ENCODE measurements at places on chromosomes 7 and 10. TPM values are rescaled to one million over a fixed set of nuclear protein-coding genes. Genes with fewer than 3 reads are reported as not detected.

The SRGN gene
- 230 TPM for total RNA-seq

The SPDYE11 gene
- not detected for total RNA-seq

The NAT16 gene
- not detected for total RNA-seq

The LEP gene
- total RNA-seq = 0.97 TPM

The FKBP6 gene
- total RNA-seq = not detected

The SAP25 gene
- total RNA-seq = 2.1 TPM

The BBS9 gene
- total RNA-seq = 19.9 TPM

GRCh38 chr10:80500572-80501380 lies 36.9 kb upstream of the SH2D4B start:
- no peaks in the 10 kb centered on the region for H3K27me3 ChIP-seq
- H3K27ac ChIP-seq = no peak overlapping the region
- no peaks in the 10 kb centered on the region for H3K4me1 ChIP-seq
- H3K36me3 ChIP-seq = no peaks in the 10 kb centered on the region
- DNase-seq = no peak

DNA sequence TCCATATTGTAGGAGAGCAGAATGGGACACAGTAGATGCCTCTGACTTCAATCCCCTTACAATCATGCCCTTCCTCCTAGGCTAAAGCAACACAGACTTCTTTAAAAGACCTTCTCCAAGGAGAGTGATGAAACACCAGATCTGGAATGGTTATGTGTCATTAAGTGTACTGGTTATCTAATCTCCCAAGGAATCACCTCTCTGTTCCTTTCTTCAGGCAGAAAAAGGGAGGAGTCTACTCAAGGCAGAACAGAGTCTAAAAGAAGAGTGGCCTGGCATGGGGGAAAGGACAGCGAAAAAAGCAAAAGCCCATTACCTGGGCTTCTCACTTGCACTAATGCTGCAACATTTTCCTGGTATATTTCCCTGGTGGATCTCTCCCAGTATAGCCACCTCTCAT lies 2.9 kb downstream of the ELMO1 start:
- H3K27me3 ChIP-seq = no peaks in the 10 kb centered on the region
- H3K4me1 ChIP-seq = no peaks in the 10 kb centered on the region
- no peak overlapping the region for H3K4me3 ChIP-seq
- DNase-seq = no peak
- no peak overlapping the region for H3K27ac ChIP-seq

- no peak overlapping the region for H3K4me3 ChIP-seq
- H3K27ac ChIP-seq = no peak overlapping the region
- DNase-seq = no peak
- no peaks in the 10 kb centered on the region for H3K4me1 ChIP-seq
- H3K36me3 ChIP-seq = no peaks in the 10 kb centered on the region
Observed at GRCh38 chr7:93799750-93800357, 90.7 kb downstream of the TFPI2 start.

DNA sequence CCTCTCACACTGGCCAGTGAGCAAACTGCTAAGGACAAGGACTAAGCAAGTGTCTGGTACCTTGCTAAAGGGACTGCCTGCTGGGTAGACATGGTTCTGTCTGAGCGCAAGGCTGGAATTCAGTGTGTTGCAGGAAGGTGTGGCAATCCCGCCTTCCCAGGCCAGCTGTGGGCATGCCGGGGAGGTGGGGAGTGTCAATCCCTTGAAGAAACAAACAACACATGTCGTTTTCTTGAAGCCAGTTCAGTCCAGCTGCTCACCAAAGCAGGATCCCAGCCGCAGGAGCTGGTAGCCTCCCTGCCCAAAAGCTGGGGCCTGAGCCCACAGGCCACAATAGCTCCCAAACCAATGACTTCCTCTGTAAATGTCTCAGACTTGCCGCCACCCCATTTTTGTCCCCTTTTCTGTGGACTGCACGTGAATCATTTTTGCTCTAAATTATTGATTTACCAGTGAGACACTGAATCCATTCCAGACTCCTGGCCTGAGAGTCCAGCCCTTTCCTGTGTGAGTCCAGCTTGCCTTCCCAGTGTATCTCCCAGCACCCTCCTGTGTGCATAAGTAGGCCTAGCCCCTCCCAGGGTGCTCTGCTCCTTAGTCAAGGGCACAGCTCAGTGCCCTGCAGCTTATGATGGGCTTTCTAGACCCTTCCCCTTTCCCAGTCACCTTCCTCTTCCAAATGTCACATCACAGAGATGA lies 166.8 kb downstream of the RGS10 start:
- H3K27ac ChIP-seq = no peak overlapping the region
- no peaks in the 10 kb centered on the region for H3K27me3 ChIP-seq
- no peak overlapping the region for H3K4me3 ChIP-seq
- H3K36me3 ChIP-seq = no peaks in the 10 kb centered on the region
- peak; percentile 24 for DNase-seq

GRCh38 chr7:89549768-89550167 lies 604.5 kb upstream of the STEAP1 start:
- no peaks in the 10 kb centered on the region for H3K36me3 ChIP-seq
- no peak overlapping the region for H3K27ac ChIP-seq
- no peaks in the 10 kb centered on the region for H3K27me3 ChIP-seq
- no peaks in the 10 kb centered on the region for H3K4me1 ChIP-seq

DNA sequence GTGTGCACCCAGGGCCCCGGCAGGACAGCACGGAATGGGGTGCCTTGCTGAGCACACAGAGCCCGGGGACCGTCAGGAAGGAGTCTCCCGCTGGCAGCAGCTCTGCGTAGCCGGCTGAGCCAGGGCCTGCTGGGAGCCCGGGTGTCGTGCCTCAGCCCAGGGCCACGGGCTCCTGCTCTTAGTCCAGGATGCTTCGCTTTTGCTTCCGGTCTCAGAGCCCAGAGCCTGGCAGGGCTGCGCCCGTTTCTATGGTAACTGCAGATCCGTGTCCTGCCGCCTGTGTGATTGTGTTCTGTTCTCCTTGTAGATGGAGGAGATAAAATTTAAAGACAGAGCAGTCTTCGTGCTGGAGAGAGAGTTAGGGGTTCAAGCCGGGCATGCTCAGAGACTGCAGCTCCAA lies 53.7 kb upstream of the DPYSL4 start:
- H3K4me1 ChIP-seq = no peaks in the 10 kb centered on the region
- no peaks in the 10 kb centered on the region for H3K36me3 ChIP-seq
- H3K27me3 ChIP-seq = no peaks in the 10 kb centered on the region
- DNase-seq = peak; percentile 63

GRCh38 chr7:36601601-36602000 lies 122.7 kb downstream of the AOAH start:
- H3K4me3 ChIP-seq = no peak overlapping the region
- H3K27ac ChIP-seq = no peak overlapping the region

GRCh38 chr7:71485586-71485985 lies 353.6 kb downstream of the GALNT17 start:
- H3K27ac ChIP-seq = no peak overlapping the region
- H3K4me3 ChIP-seq = no peak overlapping the region
- no peaks in the 10 kb centered on the region for H3K27me3 ChIP-seq
- no peak for DNase-seq
- H3K36me3 ChIP-seq = no peaks in the 10 kb centered on the region

DNA sequence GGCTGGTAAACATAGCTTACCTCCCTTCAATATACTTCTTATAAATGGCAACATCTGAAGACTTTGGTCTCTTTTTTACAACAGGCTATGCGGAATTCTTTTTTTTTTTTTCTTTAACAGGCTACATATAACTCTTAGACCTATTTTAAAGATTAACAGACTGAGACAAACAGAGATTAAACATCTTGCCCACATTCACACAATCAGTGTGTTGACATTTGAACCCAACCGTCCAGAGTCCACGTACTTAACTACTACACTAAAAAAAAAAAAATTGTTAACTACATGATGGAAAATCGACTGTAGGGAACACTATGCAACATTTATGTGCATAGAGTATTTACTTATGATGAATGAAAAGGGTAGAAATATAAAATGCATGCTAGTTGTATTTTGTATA lies 298.5 kb downstream of the ELMO1 start:
- no peaks in the 10 kb centered on the region for H3K36me3 ChIP-seq
- H3K27ac ChIP-seq = no peak overlapping the region
- H3K4me1 ChIP-seq = no peaks in the 10 kb centered on the region
- DNase-seq = no peak
- H3K4me3 ChIP-seq = no peak overlapping the region

- DNase-seq = no peak
- H3K27me3 ChIP-seq = no peaks in the 10 kb centered on the region
- no peaks in the 10 kb centered on the region for H3K4me1 ChIP-seq
- no peak overlapping the region for H3K27ac ChIP-seq
- H3K4me3 ChIP-seq = no peak overlapping the region
Observed at GRCh38 chr7:155009570-155010157, 6.7 kb upstream of the PAXIP1 start.

GRCh38 chr7:159218607-159219006 lies 73.9 kb upstream of the VIPR2 start:
- no peaks in the 10 kb centered on the region for H3K4me1 ChIP-seq
- no peaks in the 10 kb centered on the region for H3K27me3 ChIP-seq
- no peaks in the 10 kb centered on the region for H3K36me3 ChIP-seq
- no peak overlapping the region for H3K27ac ChIP-seq

DNA sequence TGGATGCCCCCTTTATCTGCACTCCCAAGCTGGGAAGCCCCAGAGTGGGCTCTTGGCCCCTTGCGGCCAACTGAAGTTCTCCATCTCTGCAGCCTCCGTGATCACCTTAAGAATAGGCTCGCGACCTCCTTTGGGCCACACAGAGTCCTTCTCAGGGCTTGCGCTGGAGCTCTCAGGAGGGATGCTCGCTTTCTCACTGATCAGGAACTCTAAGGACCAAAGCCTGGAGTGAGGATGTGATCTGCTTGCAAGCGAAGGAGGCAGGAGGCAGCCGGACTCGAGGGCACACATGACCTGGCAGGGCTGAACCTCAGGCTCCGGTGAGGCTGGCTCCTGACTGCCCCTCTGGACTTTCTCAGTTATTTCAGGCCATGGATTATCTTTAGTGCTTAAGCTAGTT lies 192.1 kb upstream of the MKI67 start:
- H3K4me1 ChIP-seq = no peaks in the 10 kb centered on the region
- no peak overlapping the region for H3K27ac ChIP-seq
- H3K36me3 ChIP-seq = no peaks in the 10 kb centered on the region

DNA sequence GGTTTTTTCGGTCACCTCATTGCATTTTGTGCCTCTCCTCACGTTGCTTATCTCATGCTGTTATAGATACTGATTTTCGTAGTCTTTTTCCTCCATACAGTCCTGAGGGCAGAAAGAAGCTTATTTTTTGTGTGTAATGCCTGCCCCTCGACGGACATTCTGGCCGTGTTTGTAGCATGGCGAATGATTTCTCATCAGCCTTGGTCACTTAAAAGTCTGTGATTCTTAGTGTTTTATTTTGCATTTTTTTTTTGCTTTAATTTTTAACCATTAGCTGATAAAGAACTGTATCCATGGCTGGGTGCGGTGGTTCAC lies 469 bp upstream of the NOC3L start:
- no peaks in the 10 kb centered on the region for H3K36me3 ChIP-seq
- no peaks in the 10 kb centered on the region for H3K4me1 ChIP-seq
- peak overlapping the region; percentile 94 for H3K4me3 ChIP-seq
- no peak for DNase-seq
- no peak overlapping the region for H3K27ac ChIP-seq
- no peaks in the 10 kb centered on the region for H3K27me3 ChIP-seq

DNA sequence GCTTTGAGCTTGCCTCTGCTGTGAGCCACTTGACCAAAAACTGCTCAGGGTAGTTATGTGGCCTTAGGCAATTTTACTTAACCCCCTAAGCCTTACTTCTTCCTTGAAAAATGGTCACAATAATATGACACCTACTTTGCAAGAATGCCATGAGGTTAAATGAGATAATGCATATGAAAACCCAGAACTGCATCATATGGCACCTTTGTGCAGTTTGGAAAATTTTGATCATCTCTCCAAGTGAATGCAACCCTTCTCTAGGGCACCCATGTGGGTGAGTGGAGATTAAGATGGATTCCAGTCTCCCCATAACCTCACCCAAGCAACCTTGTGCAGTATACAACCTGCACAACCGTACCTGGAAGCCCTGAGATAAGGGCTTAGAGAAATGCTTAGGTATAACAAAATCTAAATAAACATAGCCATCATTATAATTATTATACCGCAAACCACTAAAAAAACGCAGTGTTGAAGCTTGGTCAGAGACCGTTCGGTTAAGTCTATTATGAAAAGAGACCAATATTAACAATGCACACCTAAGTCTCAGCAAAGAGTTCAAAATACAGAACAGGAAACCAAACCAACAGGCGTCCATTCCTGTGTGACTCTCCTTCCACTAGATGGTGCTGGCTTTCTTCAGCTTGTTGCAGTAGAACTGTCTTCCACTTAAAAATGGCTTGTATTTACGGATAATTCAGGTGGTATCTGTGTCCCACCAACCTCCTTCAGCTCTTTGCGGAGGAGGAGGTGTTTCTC lies 21.0 kb upstream of the ASB15 start:
- no peaks in the 10 kb centered on the region for H3K36me3 ChIP-seq
- no peak for DNase-seq
- H3K4me3 ChIP-seq = no peak overlapping the region
- H3K27ac ChIP-seq = no peak overlapping the region
- no peaks in the 10 kb centered on the region for H3K4me1 ChIP-seq
- H3K27me3 ChIP-seq = no peaks in the 10 kb centered on the region

DNA sequence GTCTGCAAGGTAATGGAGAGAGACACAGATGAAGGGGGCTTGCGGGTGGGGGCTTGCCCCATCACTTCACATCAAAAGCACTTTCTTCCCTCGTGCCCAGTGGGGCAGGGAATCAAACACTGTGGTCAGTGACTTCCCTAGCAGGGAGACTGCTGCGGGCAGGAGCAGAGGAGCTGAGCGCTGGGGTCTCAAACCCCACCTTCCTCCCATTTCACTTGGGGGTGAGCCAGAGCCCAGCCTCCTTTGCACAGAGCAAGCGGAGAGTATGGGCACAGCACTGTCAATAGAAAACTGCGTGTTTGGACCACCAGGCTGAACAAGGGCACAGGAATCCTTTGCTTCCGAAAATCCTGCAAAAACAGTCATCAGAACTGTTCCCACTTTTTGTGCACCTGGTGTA lies 355.8 kb upstream of the MKI67 start:
- H3K4me3 ChIP-seq = no peak overlapping the region
- H3K4me1 ChIP-seq = no peaks in the 10 kb centered on the region
- no peak for DNase-seq
- no peak overlapping the region for H3K27ac ChIP-seq
- H3K27me3 ChIP-seq = no peaks in the 10 kb centered on the region

GRCh38 chr10:65313406-65313805 lies 1612.4 kb upstream of the LRRTM3 start:
- no peaks in the 10 kb centered on the region for H3K27me3 ChIP-seq
- H3K4me3 ChIP-seq = no peak overlapping the region
- no peaks in the 10 kb centered on the region for H3K36me3 ChIP-seq
- no peak for DNase-seq

- H3K27me3 ChIP-seq = no peaks in the 10 kb centered on the region
- no peak overlapping the region for H3K27ac ChIP-seq
- DNase-seq = peak; percentile 34
- no peaks in the 10 kb centered on the region for H3K4me1 ChIP-seq
- no peaks in the 10 kb centered on the region for H3K36me3 ChIP-seq
Observed at GRCh38 chr7:1342090-1342640, 109.5 kb downstream of the UNCX start.

DNA sequence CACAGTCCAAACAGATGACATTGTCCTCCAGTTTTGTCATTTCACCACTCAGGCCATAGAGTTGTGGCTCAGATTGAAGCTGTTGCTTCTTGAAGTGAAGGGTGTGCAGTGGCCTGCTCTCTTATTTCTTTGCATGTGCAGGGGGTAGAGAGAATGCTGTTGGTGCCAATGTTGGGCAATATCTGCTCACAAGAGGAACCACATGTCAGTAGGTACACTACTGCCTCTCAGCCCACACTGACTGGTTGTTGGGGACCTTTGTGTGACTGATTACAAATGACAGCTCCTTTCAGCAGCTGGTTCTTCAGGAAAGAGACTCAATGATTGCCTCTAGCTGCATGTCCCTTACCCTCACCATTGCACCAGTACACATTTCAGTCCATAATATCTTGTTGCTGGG lies 21.9 kb upstream of the SFTPA1 start:
- H3K4me1 ChIP-seq = no peaks in the 10 kb centered on the region
- H3K4me3 ChIP-seq = no peak overlapping the region
- H3K27ac ChIP-seq = no peak overlapping the region
- no peaks in the 10 kb centered on the region for H3K27me3 ChIP-seq
- DNase-seq = no peak

All from aorta (tissue), 5 donors.